ENCODE measurements at places on chromosomes 12 and 14.

- no peak for DNase-seq
These were observed 49.5 kb downstream of the TSPAN19 start for GRCh38 chr12:84986586-84986985.

GRCh38 chr14:48584031-48584430, 908.6 kb upstream of the MDGA2 start:
- no peak for DNase-seq

DNA sequence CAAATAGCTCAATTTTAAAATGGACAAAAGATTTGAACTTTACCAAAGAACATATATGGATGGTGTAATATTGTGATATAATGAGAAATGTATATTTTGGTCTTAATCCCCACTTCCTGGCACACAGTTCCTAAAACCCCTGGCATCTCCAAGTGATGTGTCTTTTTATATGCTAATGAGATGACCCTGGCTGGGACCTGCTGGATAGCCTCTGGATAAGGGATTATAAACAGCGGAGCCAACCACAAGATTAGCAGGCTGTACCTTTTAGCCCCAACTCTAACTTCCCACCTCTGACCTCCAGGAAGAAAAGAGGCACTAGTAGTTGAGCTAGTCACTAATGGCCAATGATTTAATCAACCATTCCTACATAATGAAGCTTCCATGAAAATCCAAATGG, 130.0 kb downstream of the DPF3 start:
- no peak for DNase-seq

DNA sequence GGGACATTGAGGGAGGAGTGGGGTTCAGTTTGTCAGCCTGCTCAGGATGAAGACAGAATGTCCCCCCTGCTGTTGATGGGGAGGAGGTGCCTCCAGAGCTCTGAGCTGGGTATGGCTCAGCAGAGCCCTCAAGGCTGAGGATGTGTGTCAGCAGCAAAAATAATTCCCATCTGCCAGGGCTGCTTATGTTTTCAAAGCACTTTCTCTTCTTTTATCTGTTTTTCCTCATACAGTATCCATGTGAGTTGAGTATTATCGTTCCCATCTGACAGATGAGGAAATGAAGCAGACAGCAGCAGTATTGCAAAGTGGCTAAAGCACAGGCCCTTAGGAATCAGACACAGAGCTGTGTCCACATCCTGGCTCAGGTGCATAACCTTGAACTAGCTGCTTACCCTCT, 94.1 kb downstream of the SLC8A3 start:
- DNase-seq: no peak

- no peak for DNase-seq
These were observed 201.1 kb upstream of the NUDT4 start for GRCh38 chr12:93176610-93177126.

All from HS-27A (cell line).